Fibroblast of the aortic adventitia (primary cell): ENCODE measurements at places on chromosomes 6 and 20.

DNA sequence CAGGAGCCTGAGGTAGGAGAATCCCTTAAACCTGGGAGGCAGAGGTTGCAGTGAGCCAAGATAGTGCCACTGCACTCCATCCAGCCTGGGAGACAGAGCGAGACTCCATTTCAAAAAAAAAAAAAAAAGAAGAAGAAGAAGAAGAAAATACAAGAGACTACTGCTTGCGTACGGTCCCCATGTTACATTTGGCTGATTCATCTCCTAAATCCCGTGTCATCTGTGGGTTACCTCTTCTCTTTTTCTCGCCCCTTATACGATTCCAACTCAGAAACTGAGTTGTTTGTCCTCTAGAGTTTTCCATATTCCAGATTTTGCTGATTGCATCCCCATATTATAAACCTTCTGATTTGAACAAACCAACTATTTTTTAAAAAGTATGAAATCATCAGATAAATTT, 62.4 kb upstream of the NELFCD start:
- no peak for DNase-seq

- DNase-seq: no peak
Observed at GRCh38 chr20:60691966-60692615, 560.0 kb upstream of the CDH4 start.

- peak; percentile 44 for DNase-seq
Observed at GRCh38 chr20:37007898-37008649, 56.6 kb upstream of the SAMHD1 start.

GRCh38 chr20:59565768-59566461, 38.4 kb upstream of the PHACTR3 start:
- no peak for DNase-seq

- DNase-seq: no peak
Observed at GRCh38 chr6:16437095-16437494, 198.7 kb downstream of the GMPR start.
